ENCODE measurements at places on chromosomes 5 and 9. TPM values are rescaled to one million over a fixed set of nuclear protein-coding genes. Genes with fewer than 3 reads are reported as not detected.

Gene CDKN2B
- 0.33 TPM for total RNA-seq

Gene PCDHA8
- total RNA-seq = under 0.01 TPM

DNA sequence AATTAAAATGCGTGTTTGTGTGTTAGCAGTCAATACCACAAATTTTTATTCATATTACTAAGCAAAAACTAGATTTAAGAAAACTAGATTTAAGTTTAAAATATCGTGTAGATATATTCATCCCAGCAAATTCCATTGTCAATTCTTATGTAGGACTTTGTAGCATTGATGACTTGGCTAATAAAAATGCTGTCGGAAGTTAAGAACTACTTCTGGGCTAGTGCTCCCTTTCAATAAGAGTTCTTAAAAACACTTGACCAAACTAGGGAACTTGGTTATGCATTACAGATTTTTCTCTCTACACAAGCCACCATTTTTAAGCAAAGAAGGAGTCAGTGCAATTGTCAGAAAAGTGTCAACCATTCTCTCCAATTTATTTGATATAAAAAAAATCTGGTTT is 68.7 kb upstream of the RAD23B start:
- H3K27ac ChIP-seq = no peak overlapping the region
- no peaks in the 10 kb centered on the region for H3K36me3 ChIP-seq
- H3K4me3 ChIP-seq = no peak overlapping the region
- no peak for DNase-seq
- no peaks in the 10 kb centered on the region for H3K4me1 ChIP-seq
- H3K27me3 ChIP-seq = no peaks in the 10 kb centered on the region

- DNase-seq = no peak
- H3K27me3 ChIP-seq = peaks cover 2% of the 10 kb centered on the region
- no peaks in the 10 kb centered on the region for H3K4me1 ChIP-seq
Measured at GRCh38 chr9:136260936-136261472, 15.4 kb upstream of the QSOX2 start.

GRCh38 chr9:85742597-85742936 is 813 bp upstream of the AGTPBP1 start:
- peak overlapping the region; percentile 81 for H3K27ac ChIP-seq
- H3K4me3 ChIP-seq = peak overlapping the region; percentile 88
- DNase-seq = no peak
- H3K27me3 ChIP-seq = no peaks in the 10 kb centered on the region
- peaks cover 4% of the 10 kb centered on the region for H3K4me1 ChIP-seq

GRCh38 chr5:157528036-157528632 is 47.4 kb downstream of the ADAM19 start:
- H3K27me3 ChIP-seq = no peaks in the 10 kb centered on the region
- no peak for DNase-seq
- H3K36me3 ChIP-seq = peaks cover 4% of the 10 kb centered on the region
- H3K27ac ChIP-seq = no peak overlapping the region
- H3K4me3 ChIP-seq = no peak overlapping the region

Gene SPATA9
- 0.28 TPM for total RNA-seq

- H3K27ac ChIP-seq = no peak overlapping the region
- H3K27me3 ChIP-seq = no peaks in the 10 kb centered on the region
- H3K4me1 ChIP-seq = no peaks in the 10 kb centered on the region
Measured at GRCh38 chr5:33475706-33476105, 34.9 kb downstream of the TARS1 start.

Gene ANP32B
- total RNA-seq = 4.0 TPM

DNA sequence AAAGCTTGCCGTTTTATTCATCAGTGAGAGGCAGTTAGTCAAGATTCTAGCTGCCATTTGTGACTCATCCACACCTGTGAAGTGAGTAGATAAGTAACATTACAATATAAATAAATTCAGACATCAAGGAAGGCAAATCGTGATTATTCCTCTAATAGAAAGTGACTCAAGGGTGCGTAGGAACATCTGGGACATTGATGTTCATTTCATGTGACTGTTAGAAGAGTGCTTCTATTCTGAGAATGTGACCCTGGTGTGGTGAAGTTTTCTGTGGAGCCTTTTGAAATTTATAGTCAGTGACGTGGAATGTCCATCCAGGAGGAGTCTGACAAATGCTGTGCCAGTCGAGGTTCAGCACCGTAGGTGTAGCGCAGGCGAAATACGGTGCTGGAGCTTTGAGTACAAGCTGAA is 48.4 kb upstream of the FAM240B start:
- no peaks in the 10 kb centered on the region for H3K36me3 ChIP-seq
- H3K4me3 ChIP-seq = no peak overlapping the region
- no peak overlapping the region for H3K27ac ChIP-seq
- no peaks in the 10 kb centered on the region for H3K4me1 ChIP-seq
- H3K27me3 ChIP-seq = no peaks in the 10 kb centered on the region
- no peak for DNase-seq

- no peak for DNase-seq
- H3K36me3 ChIP-seq = no peaks in the 10 kb centered on the region
- H3K4me3 ChIP-seq = peak overlapping the region; percentile 52
- H3K27ac ChIP-seq = peak overlapping the region; percentile 88
- peaks cover 6% of the 10 kb centered on the region for H3K4me1 ChIP-seq
Measured at GRCh38 chr5:6711409-6712141, 1.7 kb upstream of the TENT4A start.

DNA sequence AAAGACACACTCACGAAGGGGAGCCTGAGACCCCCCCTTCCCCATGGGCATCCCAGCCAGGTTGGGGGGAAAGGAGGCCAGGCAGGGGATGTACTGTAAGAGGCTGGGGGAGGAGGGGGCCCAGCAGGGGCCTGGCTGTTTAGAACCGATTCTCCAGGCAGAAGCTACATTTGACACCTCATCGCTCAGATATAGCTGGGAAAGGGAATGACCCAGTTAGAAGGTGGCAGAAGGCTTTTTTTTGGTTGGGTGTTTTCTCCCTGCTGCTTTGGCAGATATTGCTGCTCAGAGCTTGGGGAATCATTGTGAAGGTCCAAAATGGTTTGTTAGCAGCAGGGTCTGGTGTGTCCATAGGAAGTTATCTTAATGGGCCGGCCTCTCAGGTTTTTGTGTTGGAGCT is 6.0 kb downstream of the CDX1 start:
- no peak overlapping the region for H3K4me3 ChIP-seq
- no peaks in the 10 kb centered on the region for H3K27me3 ChIP-seq
- H3K4me1 ChIP-seq = no peaks in the 10 kb centered on the region
- H3K27ac ChIP-seq = no peak overlapping the region
- H3K36me3 ChIP-seq = no peaks in the 10 kb centered on the region
- no peak for DNase-seq

GRCh38 chr5:1561402-1561929 is 37.7 kb upstream of the LPCAT1 start:
- no peak overlapping the region for H3K4me3 ChIP-seq
- H3K36me3 ChIP-seq = no peaks in the 10 kb centered on the region
- DNase-seq = no peak

Gene CMBL
- total RNA-seq = 6.8 TPM

Gene NDST1
- total RNA-seq = 39.5 TPM

DNA sequence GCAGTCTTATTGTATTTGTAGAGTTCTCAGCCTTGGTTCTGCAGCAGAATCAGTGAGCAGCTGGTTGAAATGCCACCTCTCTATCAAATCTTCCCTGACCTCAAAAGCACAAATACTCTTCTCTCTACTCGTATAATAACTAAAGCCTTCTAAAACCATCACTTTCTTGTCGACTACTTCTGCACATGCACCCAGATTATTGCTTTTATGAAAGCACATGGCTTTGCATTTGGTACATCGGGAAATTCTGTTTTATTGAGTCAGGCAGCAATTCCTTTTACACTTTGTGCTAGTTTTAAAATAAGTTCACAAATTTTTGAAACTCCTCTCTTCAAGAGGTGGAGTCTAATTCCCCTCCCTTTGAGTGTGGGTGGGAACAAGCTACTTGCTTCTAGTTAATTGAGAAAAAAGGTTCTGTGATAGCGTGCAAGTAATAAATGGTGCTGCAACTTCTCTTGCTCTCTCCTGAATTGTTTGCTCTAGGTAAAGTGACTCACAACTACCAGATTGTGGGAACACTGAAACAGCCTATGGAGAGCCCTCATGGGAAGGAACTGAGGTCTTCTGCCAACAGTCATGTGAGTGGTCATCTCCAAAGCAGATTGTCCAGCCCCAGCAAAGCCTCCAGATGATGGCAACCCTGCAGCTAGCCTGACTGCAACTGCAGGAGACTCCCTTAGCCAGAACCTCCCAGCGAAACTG is 66.0 kb upstream of the TAF1L start:
- no peak overlapping the region for H3K27ac ChIP-seq
- H3K27me3 ChIP-seq = no peaks in the 10 kb centered on the region
- DNase-seq = no peak
- no peaks in the 10 kb centered on the region for H3K4me1 ChIP-seq
- no peak overlapping the region for H3K4me3 ChIP-seq
- H3K36me3 ChIP-seq = no peaks in the 10 kb centered on the region

Gene SCGB3A2
- not detected for total RNA-seq

Gene SAXO1
- total RNA-seq = 0.05 TPM

Gene SLC4A9
- not detected for total RNA-seq

Gene POU5F2
- 2.2 TPM for total RNA-seq

Gene CTSV
- total RNA-seq = 0.17 TPM

DNA sequence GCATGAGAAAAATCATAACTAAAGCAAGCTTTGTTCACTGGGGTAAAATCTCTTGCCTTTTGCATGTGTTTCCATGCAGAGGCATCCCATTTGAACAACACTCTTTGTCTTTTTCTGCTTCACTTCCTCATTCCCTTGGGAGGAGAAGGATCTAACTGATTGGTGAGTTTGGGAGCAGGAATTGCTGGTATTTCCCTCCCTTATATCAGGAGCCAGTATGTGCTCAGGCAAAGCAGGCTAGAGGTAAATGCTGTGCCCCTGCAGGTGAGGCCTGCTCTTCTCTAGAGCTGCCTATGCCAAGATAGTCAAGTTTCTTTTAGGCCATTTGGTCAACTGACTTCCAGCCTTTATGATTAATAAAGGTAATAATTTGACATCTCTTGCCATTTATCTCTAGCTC is 179.9 kb downstream of the COX7C start:
- H3K36me3 ChIP-seq = no peaks in the 10 kb centered on the region
- no peak for DNase-seq
- H3K4me3 ChIP-seq = no peak overlapping the region
- peaks cover 2% of the 10 kb centered on the region for H3K27me3 ChIP-seq

Gene NCS1
- total RNA-seq = 0.84 TPM

DNA sequence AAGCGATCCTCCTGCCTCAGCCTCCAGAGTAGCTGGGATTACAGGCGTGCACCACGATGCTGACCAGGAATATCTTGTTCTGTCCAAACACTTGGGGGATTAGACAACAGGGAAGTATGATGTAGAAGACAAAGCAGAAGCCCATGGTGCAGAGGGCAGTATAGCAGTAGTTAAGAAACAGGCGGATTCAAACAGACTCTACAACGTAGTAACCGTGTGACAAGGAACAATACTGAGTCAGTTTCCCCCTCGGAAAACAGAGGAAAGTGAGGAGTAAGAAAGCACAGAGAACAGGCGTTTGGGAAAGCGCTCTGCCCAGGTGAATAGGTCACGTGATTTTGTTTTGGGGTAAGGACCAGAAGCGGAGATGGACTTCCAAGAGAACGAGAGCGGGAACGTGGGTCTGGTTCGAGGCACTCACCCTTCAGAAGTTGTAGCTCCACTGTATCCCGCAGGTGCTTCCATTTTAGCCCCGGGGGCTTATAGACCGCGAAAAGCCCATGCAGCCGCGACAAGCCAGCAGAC is 306 bp downstream of the TRUB2 start:
- peaks cover 35% of the 10 kb centered on the region for H3K4me1 ChIP-seq
- no peak for DNase-seq
- H3K36me3 ChIP-seq = peaks cover 1% of the 10 kb centered on the region
- H3K4me3 ChIP-seq = peak overlapping the region; percentile 89
- peak overlapping the region; percentile 87 for H3K27ac ChIP-seq

- H3K36me3 ChIP-seq = no peaks in the 10 kb centered on the region
- H3K4me3 ChIP-seq = no peak overlapping the region
- no peak for DNase-seq
- peak overlapping the region; percentile 32 for H3K27ac ChIP-seq
Measured at GRCh38 chr9:5839572-5839902, 6.6 kb upstream of the ERMP1 start.

GRCh38 chr9:10208691-10209069 is 404.1 kb downstream of the PTPRD start:
- H3K27me3 ChIP-seq = no peaks in the 10 kb centered on the region
- H3K4me1 ChIP-seq = no peaks in the 10 kb centered on the region
- peak overlapping the region; percentile 46 for H3K4me3 ChIP-seq
- no peak overlapping the region for H3K27ac ChIP-seq

GRCh38 chr5:16797951-16798350 is 138.1 kb downstream of the MYO10 start:
- DNase-seq = no peak
- H3K4me3 ChIP-seq = no peak overlapping the region
- peaks cover 5% of the 10 kb centered on the region for H3K27me3 ChIP-seq
- no peaks in the 10 kb centered on the region for H3K36me3 ChIP-seq
- no peak overlapping the region for H3K27ac ChIP-seq
- H3K4me1 ChIP-seq = no peaks in the 10 kb centered on the region

GRCh38 chr5:93583768-93584595 is 960 bp downstream of the NR2F1 start:
- peaks cover 12% of the 10 kb centered on the region for H3K27me3 ChIP-seq
- H3K4me3 ChIP-seq = peak overlapping the region; percentile 56
- DNase-seq = no peak

DNA sequence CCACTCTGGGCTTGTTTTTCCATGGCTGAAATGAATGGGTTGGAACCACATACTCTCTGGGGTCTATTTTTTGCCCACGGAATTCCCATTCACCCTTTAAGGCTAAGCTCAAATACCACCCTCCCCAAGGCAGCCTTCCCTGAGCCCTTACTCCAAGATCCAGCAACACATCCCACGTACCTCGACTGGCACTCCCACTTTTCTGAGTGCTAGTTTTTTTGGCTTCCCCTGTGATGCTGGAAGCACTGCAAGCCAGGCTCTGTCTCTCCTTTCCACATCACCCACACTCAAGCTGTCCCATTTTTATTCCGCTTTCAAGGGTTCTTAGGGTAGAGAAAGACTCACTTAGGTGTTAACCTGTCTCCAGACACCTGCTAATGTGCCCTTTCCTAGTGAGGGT is 6.0 kb downstream of the ST6GALNAC6 start:
- no peaks in the 10 kb centered on the region for H3K27me3 ChIP-seq
- H3K27ac ChIP-seq = no peak overlapping the region
- peaks cover 43% of the 10 kb centered on the region for H3K36me3 ChIP-seq
- peaks cover 20% of the 10 kb centered on the region for H3K4me1 ChIP-seq
- no peak for DNase-seq

Gene GLRX
- 48.2 TPM for total RNA-seq

GRCh38 chr5:56669534-56670483 is 145.5 kb upstream of the MAP3K1 start:
- no peak overlapping the region for H3K4me3 ChIP-seq
- H3K27me3 ChIP-seq = no peaks in the 10 kb centered on the region
- no peak for DNase-seq
- peaks cover 4% of the 10 kb centered on the region for H3K4me1 ChIP-seq
- H3K36me3 ChIP-seq = no peaks in the 10 kb centered on the region
- H3K27ac ChIP-seq = peak overlapping the region; percentile 60

GRCh38 chr5:102077920-102078319 is 218.2 kb downstream of the SLCO4C1 start:
- no peak overlapping the region for H3K4me3 ChIP-seq
- no peaks in the 10 kb centered on the region for H3K27me3 ChIP-seq
- H3K36me3 ChIP-seq = no peaks in the 10 kb centered on the region
- no peak overlapping the region for H3K27ac ChIP-seq
- DNase-seq = no peak
